ENCODE measurements at places on chromosomes 4 and X.

DNA sequence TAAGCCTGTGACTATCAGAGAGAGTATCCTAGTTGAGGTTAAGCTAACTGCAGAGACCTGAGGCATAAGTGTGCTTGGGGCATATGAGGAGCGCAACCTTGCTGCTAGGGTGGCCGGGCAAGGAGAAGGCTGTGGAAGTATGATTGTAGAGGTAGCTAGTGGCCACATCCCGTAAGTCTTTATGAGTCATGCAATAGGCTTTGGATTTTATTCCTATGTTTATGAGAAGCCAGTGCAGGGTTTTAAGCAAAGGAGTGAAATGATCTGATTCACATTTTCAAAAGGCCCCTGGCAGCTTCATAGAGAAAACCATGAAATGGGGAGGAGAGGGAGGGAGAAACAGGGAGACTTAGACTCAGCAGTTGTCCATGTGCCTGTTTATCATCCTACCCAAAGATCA is 92.1 kb upstream of the WDFY3 start:
- DNase-seq: no peak

DNA sequence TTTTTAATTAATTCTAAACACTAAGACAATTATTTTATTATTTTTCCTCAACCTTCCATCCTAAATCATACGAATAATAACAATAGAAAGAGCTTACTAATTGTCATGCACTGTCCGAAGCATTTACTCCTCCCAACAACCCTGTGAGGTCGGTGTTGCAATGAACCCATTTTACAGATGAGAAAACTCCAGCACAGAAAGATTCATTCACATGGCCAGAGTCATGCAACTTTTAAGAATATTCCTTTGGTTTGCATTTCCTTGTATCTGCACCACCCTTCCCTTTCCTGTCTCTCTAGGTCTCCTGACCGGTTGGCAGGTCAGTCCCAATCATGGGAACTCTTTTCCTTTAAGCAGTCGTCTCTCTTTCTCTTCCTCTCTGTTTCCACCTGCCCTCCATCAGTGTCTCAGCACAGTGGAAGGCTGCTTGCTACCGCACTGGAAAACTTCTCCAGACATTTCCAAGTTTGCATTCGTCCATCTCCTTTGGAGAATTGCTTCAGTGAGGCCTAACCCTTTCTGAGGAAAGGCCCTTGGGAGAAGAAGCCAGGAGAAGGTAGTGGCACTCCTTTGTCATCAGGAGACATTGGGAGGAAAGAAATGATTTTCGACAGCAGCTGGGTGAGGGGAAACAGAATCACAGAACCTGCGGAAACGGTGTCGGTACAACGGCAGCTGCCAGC is 1.9 kb upstream of the TMSB4X start:
- no peak for DNase-seq

DNA sequence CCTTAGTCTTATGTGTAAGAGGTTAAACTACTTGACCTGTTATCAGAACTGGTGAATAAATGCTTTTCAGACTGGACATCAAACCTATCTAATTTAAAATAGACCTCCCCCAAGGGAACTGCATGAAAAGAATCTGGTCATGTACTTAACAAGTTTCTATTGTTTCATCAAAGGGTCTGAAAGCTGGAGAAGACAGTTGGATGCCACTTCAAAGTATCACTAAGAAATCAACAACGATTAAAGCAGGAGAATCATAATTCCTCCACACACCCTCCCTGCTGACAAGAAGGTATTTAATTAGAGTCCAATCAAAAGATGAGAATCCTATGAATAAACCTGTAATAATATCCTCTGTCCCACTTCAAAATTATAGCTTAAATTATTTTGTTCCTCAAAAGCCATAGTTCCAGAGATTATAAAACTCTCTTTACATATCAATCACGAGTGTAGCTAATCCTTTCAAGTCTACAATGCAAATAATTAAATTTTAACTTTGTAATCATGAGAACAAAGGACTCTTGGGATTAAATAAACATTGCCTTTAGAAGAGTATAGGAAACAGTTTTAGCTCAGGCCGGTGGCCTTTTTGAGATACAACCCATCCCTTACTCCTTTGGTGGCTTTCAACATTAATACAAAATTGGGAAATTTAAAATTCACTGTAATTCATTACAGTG is 35.1 kb downstream of the TSPAN5 start:
- no peak for DNase-seq

DNA sequence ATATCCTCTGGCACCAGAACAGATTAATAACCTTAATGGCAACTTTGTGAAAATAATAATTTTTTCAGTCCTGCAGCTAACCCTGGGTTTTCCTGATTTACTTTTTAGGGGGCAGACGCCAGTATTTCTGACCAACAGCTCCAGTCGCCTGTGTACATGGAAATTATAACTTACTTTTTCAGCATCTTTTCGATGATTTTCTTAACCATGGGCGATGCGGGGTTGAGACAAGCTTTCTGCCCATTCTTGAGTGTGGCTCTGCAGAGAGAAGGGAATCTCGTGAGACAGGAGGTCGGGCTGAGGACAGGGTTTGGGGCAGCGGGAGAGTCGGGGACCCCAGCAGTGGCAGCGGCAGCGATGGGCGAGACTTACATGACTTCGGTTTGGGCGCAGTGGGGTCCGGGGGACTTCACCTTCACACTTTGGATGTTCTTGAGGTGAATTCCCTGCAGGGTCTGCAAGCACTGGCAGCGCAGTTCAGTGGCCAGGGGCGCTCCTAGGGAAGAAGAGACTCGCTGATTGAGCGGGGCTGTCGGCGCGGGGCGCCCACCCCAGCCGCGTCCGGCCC is 484 bp downstream of the CXCL2 start:
- DNase-seq: no peak

GRCh38 chr4:151698213-151698612 is 62.6 kb downstream of the GATB start:
- no peak for DNase-seq

- no peak for DNase-seq
Observed at GRCh38 chrX:40009890-40010289, 87.9 kb downstream of the BCOR start.
